ENCODE measurements at places on chromosomes 5 and 9.

GRCh38 chr9:91604451-91605179 is 181.0 kb upstream of the NFIL3 start:
- DNase-seq = no peak

- no peak for DNase-seq
Measured at GRCh38 chr9:124350494-124351263, 64.6 kb downstream of the PSMB7 start.

DNA sequence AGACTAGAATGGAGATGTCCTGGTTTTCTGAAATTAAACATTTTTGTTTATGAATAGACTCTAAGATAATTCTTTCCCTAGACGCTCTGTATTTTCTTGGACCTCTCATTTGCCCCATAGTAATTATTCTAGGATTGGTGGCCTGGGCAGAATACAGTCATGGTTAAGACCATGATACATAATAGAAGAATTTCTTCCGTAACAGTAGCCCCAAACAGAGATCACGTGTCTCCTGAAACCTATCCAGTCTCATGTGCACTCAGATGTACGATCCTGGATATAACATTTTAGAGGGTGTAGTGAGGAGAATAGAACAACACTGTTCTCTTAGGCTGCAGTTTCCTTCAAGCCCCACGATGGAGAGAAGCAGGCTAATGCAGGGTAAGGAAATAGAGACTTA is 22.3 kb downstream of the PCDHAC2 start:
- DNase-seq = no peak

DNA sequence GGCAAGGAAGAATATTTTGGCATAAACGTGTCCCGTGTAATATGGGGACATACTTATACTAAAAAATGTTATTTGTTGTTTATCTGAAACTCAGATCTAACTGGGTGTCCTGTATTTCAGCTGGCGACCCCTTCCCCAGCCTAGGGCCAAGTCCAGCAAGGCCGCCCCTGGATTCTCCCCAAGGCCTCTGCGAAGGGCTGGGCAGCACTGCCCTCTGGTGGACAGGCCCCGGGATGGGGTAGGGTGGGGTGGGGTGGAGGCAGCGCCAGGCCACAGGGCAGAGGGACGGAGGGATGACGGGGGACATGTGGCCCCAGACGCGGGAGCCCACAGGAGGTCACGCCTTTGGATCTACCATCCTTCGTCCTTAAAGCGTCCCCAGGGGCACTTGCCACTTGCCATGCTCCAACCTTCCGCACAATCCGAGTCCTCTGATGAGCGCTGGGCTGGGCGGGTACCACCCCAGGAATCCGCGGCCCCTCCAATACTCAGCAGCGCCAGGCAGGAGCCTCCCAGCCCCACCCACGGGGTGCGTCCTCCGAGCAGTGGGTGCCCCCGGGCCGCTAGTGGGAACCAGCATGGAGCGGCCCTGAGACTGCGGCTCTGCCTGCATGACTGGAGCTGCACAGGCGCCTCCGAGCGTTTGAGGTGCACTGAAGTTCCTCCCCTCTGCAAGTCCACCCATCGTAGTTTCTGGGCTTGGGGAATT is 7.1 kb upstream of the AGPAT2 start:
- DNase-seq = no peak

- DNase-seq = no peak
Measured at GRCh38 chr9:14585730-14586473, 107.3 kb downstream of the ZDHHC21 start.

DNA sequence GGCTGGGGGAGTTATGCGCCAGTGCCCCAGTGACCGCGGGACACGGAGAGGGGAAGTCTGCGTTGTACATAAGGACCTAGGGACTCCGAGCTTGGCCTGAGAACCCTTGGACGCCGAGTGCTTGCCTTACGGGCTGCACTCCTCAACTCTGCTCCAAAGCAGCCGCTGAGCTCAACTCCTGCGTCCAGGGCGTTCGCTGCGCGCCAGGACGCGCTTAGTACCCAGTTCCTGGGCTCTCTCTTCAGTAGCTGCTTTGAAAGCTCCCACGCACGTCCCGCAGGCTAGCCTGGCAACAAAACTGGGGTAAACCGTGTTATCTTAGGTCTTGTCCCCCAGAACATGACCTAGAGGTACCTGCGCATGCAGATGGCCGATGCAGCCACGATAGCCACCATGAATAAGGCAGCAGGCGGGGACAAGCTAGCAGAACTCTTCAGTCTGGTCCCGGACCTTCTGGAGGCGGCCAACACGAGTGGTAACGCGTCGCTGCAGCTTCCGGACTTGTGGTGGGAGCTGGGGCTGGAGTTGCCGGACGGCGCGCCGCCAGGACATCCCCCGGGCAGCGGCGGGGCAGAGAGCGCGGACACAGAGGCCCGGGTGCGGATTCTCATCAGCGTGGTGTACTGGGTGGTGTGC is at the start of gene RXFP3:
Gene RXFP3 (plus strand): TSS at position 6 of the 636 bp plus-strand sequence. CDS start 355 bp downstream, at position 361.
- DNase-seq = no peak

DNA sequence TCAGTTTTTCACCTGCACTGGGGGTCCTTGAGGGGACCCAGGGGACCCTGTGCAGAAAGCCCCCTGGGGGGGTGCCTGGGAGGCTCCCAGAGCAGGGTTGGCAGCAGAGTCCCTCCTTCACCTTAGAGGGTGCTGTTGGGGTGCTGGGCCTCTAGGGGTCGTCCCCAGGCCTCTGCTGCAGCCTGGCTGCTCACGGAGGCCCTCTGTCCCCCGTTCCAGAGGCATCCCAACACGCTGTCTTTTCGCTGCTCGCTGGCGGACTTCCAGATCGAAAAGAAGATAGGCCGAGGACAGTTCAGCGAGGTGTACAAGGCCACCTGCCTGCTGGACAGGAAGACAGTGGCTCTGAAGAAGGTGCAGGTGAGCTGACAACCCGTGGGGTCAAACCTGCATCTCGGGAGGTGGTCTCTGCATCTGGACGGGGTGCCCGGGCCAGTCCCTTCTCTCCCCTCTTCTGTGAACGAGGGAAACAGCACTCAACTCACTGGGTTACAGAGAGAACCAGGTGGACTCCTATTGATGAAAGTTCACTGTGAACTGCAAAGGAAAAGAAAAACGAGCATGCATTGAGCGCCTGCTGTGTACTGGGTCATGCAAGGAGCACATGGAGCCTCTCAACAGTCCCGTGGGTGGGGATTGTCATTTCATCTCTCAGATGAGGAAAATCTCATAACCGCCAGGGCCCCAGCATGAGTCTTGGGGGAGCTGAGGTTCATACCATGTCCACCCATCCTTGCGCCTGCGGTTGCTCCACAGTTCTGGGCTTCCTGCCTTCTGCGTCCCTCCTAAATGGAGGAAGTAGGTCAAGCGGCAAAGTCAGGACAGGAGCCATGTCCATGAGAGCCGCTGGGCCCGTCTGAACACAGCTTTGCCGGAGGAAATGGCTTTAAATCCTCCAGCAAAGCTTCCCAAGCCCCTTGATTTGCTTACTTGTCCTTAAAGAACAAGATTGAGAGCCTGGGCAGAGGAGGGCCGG is 54.8 kb downstream of the NEK6 start:
- DNase-seq = no peak

DNA sequence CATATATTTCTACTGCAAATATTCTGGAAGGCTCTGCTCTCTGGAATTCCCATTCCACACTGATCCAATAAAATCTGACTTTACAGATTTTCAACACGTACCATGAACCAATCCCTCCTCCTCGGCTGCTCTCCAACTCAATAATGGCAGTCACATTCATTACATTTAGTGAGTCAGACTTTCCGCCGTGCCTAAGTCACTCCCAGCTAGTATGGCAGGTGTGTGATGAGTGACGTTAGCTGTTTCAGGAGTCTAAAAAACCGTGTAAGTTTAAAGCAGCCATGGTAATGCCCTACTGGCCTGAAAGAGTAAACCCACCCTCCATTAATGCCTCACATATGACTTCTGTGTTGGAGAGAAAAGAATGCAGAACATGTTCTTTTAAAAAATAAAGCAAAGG is 3.3 kb downstream of the FBN2 start:
- DNase-seq = no peak

DNA sequence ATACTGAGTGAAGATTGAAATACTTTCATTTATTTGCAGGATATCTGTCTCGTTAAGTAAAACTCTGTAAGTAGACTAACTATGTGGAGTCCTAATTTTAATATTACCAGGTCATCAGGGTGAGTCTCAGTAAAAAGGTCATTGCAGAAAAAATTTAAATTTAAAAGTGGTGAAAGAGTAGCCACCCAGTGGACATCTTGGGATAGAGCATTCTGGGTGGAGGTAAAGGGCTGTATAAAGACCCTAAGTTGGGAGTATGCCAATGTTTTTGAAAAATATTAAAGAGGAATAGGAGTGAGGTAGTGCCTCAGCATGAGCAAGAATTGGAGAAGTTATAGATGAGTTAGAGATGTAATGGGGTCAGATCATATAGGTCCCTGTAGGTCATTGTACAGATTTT is 145.5 kb downstream of the HMHB1 start:
- DNase-seq = no peak
